ENCODE measurements at places on chromosomes 16 and 17.

- no peak for DNase-seq
Measured at GRCh38 chr16:715477-716199, 720 bp downstream of the METRN start.

- no peak for DNase-seq
Measured at GRCh38 chr16:369866-370436, 387 bp downstream of the MRPL28 start.

DNA sequence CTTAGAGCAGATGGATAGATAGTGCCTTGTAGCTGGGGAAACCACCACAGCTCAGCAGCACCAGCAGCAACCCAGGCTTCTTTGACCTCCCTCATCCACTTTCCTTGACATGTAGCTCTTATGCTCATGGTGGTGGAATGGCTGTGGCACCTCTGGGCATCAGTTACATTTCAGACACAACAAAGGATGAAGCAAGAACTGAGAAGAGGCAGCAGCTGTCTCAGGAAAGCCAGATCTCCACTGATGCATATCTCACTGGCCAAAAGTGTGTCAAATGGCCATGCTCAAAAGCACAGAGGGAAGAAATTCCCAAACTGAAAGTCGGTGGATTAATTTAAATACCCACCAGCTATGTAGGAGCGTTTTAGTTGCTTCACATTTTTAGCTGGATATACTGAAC, 671.4 kb upstream of the SALL1 start:
- DNase-seq, result no peak

GRCh38 chr17:56897646-56898424, 16.0 kb downstream of the TRIM25 start:
- DNase-seq, result no peak

DNA sequence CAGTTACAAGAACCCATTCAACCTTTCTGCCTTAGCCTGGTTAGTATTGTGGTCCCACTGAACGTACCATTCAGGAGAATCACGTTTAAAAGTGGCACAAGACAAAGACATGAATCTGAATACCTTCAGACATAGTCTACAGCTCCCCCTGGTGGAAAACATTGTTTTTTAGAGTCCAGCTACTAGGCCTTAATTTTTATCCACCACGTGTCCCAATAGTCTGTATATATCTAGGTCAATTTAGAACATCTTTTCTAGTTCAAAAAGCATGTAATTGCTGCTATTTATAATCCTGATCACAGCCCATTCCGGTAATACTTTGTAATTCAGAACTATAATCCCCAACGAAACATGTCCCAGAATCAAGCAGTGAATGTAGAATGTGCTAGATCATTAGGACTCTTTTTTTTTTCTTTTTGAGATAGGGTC, 13.7 kb upstream of the GUCY2D start:
- DNase-seq, result peak; percentile 43

DNA sequence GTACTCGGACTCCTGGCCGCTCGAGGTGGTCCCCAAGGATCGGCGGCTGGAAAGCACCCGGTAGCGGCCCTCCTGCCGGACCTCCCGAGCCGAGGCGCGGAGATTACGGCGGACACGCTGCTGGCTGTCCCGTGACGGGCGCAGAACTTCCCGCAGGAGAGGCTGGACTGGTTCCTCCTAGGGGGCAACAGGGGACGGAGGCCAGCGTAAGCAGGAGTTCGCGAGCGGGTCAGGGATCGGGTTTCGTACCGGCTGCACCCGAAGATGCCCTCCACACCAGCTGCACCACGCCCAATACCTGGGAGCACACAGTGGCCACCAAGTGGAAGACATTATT, 341 bp downstream of the SLC7A6OS start:
- no peak for DNase-seq

GRCh38 chr17:14619821-14620220, 318.9 kb downstream of the HS3ST3B1 start:
- DNase-seq, result no peak

DNA sequence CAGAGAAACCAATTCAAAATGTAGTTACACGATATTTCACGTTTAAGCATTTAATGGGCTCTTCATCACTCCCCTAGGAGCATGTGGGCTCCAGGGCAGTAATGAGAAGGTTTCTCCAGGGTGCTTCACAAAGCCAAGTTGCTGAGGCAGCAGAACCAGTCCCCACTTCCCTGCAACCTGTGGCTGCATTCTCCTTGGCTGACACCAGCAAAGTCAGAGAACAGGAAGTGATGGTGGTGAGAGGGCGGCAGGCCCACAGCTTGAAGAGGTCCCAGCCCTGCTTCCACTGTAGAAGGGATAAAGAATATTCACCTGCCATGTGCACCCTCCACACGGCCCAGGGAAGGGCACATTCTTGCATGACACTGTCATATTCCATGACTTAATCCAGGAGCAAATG, 133.2 kb downstream of the CBLN1 start:
- no peak for DNase-seq

DNA sequence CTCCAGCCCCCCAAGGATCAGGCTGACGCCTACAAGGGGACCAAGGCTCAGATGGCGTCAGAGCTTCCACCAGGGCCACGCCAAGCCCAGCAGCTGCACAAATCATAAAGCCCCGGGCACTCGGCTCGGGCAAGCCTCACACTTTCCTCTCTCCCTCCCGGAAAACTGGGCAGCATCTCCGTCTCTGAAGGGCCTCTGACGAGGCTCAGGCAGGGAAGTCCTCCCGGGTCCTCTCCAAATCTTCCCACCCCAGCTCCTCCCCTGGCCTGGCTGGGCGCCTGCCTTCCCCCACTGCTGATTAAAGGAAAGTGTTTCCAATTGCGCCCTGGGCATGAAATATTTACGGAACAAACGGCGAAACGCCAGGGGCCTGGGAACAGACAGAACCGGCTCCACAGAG, 38.5 kb downstream of the PIEZO1 start:
- DNase-seq, result no peak

DNA sequence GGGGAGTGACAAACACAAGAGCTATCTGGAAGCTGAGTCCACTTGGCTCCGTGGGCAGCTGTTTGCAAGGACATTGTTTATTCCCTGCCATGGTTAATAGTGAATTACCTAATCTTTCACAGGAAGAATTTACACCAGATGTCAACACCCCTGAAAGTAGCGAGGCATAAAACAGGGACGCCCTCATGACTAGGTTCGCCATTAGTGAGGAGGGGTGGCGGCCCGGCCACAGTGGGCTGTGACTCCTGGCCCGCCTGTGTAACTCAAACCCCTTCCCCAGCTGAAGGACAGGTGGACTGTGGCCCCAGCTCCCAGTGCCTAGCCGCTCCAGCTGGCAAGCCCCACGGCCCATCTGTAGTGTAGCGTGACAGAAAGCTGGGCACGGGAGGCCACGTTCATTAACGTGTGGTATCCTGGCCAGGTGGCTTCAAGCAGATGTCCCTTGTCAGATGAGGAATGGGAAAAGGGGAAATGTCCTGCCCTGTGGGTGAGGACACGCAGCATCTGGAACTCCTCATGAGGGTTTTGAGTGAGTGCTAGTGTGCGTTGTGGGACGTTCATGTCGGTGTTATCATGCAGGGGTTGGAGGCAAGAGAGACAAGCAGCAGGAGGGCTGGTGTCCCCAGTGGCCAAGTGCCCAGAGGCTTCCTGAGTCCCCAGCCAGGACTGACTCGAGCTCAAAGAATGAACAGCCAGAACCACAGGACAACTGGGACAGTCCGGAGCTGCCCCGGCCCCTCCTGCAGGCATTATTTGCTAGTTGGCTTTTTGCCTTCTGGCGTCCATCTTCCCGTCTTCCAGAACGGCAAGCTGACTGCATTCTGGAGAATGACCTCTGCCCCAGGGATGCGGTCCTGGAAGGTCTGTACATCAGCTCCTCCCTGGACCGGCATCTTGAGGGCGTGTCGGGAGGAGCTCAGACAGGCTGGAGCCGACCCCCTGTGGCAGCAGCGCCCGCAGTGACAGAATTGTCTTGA, 19.2 kb downstream of the KDM8 start:
- DNase-seq, result no peak

DNA sequence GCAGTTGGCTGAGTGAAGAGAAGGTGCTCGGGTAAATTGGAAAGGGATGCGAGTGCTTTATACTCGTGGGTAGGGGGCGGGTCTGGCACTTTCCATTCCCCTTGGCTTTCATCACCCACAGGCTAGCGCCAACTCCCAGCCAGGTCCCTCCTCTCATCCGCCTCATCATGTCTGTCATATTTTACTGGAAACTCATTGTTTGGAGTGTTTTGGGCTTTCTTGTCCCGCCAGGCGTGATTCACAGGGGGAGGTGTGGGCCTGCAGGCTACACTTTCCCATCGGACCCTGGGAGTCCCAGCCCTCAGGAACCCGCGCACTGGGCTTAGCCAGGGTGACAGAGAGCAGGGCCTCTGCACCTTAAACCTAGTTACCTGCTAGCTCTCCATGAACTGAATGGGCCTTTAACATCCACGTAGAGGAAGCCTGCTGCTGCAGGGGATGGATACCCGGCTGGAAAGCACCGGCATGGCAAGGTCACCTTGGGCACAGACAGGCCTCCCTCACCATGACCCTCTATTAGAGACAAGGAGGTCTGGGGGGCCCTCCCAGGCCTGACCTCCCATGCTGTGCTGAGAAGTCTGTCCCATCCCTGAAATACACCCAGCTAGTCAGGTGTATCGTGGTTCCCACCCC, at the start of gene KRT14:
TSS of gene KRT14 (minus strand) at position 33 of the 633 bp plus-strand sequence. CDS start 61 bp downstream, outside the sequence.
- no peak for DNase-seq

GRCh38 chr17:50022463-50023130, 27.6 kb upstream of the DLX3 start:
- no peak for DNase-seq

DNA sequence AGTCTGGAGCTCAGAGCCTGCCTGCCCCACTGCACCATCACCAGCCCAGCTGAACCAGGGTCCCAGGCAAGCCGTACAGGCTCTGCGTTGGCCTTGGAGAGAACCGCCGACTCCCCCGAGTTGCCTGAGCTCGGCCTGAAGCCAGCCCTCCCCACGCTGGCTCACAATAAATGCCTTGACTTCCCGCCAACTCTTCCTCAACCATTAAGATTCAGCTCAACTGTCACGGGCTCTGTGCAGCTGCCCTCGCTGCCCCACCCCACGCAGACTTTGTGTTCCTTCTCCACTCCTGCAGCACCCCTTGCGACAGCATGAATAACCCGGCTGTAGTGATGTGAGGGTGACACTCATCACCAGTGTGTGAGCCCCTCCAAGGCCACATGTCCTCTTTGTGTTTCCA, 4.8 kb upstream of the QPRT start:
- DNase-seq, result no peak

GRCh38 chr17:15965528-15965927, 20.6 kb downstream of the ADORA2B start:
- no peak for DNase-seq

GRCh38 chr17:68020409-68020756, 15.2 kb upstream of the KPNA2 start:
- DNase-seq, result no peak

DNA sequence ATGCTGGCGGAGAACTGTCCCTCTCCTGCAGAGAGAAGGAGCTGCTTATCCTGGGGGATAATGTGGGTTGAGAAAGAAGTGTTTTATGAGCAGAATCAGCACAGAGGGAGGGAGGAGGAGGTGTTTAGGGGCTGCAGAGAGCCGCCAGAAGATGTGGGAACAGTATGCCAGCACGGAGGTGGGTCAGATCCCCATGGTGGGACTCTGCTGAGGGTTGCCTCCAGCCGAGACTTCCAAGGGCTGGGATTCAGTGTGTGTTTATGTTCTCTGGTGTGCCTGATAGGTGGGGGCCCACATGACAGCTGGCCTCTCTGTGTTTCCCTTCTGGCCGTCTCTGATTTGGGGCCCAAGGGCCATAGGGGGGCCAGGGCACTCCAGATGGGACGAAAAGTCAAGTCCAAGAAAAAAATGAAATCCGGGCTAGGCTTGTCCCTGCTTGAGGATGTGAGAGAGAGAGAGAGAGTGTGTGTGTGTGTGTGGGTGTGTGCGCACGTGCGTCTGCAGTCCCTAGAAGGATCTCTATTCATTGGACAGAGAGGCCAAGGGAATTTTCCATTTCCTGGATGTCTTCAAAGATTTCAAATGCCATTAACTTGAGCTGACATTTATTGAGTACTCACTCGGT, 21.6 kb downstream of the PRKCB start:
- no peak for DNase-seq

- DNase-seq, result no peak
Measured at GRCh38 chr17:49575679-49576087, at the start of gene NXPH3. Gene NXPH3 (plus strand): TSS chr17:49575871. CDS start chr17:49576220, 349 bp downstream.

GRCh38 chr17:39666231-39666600, 1.1 kb downstream of the TCAP start:
- no peak for DNase-seq

DNA sequence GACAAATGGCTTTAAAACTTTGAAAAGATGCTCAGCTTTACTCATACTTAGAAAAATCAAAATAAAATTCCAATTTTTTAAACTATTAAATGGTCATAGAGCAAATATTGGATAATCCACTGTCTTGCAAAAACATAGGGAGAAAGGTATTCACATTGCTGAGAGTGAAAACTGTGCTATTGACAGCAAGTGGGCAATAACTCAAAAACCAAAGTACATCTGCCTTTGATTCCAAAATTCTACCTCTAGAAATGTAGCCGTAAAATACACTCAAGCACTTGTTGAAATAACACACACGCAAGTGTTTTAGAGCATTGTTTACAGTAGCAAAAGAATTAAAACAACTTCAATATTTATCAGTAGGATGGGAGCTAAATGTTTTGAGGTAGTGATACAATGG, 210.6 kb upstream of the HS3ST3A1 start:
- no peak for DNase-seq

GRCh38 chr17:39094607-39095308, 56.7 kb downstream of the PLXDC1 start:
- DNase-seq, result no peak

DNA sequence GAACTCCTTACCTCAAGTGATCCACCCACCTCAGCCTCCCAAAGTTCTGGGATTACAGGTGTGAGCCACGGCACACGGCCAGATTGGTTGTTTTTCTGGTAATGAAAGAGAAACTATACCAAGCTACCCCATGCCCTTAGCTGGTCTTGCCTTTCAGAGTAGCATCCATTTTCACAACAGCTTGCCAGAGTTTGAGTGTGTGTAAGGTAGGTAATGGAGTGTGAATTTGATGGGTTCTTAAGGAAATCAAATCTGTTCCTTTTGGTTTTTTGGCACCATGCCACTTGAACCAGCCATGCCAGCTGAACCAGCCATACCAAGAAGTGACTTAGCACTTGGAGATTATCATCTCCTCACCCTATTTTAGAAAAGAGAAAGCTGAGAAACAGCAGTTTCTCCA, 5.1 kb downstream of the CALCOCO2 start:
- DNase-seq, result no peak

DNA sequence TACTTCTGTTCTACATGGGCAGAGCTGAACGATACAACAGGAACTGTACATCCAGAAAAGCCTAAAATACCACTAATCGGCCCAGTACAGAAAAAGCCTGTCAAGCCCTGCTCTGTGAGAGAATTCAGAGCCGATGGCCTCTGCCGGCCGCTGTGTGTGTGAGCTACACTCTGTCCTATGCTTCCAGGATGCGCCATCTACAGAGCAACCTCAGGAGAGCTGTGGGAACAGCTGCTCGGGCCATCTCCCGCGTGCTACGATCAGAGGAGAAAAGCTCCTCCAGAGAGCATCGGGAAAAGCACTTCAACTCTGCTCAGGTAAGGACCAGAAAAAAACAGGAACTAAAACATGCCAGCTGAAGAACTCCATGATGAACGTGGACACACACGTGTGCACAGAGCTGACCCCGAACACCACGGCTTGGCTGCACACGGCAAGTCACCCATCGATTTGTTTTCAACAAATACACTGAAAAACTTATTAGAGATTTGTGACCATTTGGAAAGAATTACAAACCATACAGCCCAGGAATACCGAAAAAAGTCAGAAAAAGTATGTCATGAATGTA, 115.9 kb downstream of the ANKRD11 start:
- no peak for DNase-seq

- no peak for DNase-seq
Measured at GRCh38 chr16:4008116-4008515, 108.1 kb downstream of the ADCY9 start.

GRCh38 chr16:3580686-3581085, 3.5 kb upstream of the NLRC3 start:
- no peak for DNase-seq

Data from activated CD4-positive, CD25-positive, alpha-beta regulatory T cell treated with anti-CD3 and anti-CD28 coated beads, Interleukin-2, amount 50 U/mL, for 16 hours (primary cell).